ENCODE measurements at places on chromosomes 13 and 19.

GRCh38 chr19:36771261-36772231, 1.1 kb downstream of the ZNF850 start:
- peak; percentile 28 for DNase-seq

GRCh38 chr13:30052120-30052519, 201.7 kb upstream of the UBL3 start:
- DNase-seq = no peak

DNA sequence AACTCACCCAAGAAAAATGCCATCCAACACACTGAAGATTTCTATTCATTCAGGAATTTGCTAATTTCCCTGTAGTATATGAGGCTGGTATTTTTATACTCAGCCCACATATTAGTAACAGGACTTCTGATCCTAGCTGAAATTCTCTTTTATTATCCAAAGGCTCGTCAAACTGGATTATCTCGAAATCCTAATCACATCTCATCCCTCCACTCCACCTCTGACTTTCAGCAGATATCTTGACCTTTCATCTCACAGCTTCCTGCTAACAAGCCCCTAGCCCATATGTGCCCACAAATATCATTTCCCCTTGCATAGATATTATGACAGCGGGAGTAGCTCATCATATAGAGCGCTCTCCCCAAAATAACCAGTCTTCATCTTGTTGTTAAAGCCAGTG, 279.7 kb downstream of the FGF14 start:
- no peak for DNase-seq

DNA sequence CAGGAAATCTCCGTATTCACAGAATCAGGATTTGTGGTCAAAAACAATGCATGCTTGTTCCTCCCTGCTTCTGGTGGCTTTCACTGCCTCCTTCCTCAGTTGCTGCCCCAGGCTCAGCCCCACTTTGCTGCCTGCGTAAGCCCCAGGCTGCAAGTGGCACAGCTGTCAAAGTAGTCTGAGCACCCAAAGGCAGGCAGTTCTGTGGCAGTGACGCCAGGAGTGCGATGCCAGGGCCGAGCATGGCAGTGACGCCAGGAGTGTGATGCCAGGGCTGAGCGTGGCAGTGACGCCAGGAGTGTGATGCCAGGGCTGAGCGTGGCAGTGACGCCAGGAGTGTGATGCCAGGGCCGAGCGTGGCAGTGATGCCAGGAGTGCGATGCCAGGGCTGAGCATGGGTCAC, 77.3 kb upstream of the GPR183 start:
- DNase-seq = no peak

- no peak for DNase-seq
Measured at GRCh38 chr13:83214452-83214851, 667.8 kb downstream of the SLITRK1 start.

GRCh38 chr13:67148161-67148571, 82.0 kb downstream of the PCDH9 start:
- DNase-seq = no peak

GRCh38 chr13:90293793-90294361, 1053.6 kb upstream of the MIR17HG start:
- DNase-seq = no peak

DNA sequence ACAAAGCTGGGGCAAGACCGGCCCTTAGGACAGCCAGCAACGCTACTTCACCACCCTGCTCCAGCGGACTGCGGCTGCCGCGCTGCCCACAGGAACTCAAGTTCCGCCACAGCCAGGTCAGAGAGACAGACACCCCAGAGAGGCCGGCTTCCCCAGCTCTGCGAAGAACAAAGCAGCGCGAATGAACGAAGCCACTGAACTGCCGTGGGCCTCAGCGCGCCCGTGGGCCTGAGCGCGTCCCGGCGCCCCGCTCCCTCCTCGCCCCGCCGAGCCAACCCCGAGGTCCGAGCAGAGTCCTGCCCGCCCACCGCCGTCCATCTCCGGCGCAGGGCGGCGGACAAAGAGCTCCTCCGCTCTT, 158.4 kb downstream of the RNF17 start:
- DNase-seq = no peak

DNA sequence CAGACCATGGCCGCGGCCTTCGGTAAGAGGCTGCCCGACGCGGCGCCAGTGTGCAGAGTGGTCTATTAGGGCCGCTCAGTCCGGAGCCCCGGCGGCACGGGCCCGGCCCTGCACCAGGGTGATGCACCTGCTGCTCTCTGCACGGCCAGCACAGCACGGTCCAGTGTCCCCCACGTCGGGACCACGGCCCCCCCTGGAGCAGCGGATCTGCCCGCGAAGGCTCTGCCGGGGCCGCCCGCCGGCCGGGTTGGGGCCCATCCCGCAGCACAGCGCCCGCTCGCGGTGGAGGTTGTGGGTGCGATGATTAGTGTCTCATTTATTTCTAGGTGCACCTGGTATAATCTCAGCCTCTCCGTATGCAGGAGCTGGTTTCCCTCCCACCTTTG, 7.9 kb downstream of the PTBP1 start:
- no peak for DNase-seq

GRCh38 chr13:100240109-100240779, 151.4 kb downstream of the PCCA start:
- no peak for DNase-seq

- DNase-seq = no peak
Measured at GRCh38 chr13:48068952-48069351, 26.0 kb downstream of the MED4 start.

GRCh38 chr13:80069374-80069773, 271.6 kb downstream of the SPRY2 start:
- DNase-seq = no peak

DNA sequence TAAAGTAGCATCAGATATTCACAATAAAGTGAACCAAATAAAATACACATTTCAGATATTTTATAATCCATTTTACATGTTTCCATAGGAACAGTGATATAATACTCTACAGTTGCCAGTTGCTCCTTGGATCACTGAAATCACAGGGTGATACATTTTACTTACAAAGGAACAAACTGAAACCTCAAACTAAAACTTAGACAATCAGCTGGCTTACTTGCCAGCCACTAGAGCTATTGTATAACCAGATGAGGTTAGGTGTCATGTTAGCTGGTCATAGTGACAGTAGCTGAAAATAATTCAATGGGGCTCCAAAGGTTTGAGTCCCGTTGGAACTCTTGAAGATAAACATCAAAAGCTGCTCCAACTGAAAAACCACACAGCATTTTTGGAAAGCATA, 274.6 kb downstream of the ITGBL1 start:
- DNase-seq = no peak

DNA sequence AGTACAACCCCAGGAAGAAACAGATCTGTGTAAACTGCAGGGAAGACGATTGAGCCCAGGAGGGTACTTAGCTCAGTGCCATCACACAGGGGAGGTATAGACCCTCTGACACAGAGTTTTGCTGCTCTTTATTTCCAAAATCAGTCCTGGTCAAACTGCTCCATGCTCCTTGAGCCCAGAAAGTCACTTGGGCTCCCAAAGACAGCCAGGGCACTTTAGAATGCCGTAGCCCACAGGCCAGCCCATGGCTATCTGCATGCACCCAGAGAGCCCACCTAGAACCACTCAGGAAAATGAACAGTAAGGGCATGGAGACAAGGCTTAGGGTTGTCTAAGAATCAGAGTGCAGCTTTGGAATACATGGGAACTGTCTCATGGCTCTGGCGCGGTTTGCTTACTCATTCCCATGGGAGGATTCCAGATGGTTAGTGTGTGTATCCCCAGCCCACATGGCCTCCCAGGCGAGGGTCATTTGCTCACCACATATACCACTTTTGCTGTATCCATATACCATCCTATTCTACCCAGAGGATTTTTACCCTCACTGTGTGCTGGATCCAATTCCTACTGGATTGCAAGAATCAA, 14.7 kb upstream of the PDCD5 start:
- no peak for DNase-seq

DNA sequence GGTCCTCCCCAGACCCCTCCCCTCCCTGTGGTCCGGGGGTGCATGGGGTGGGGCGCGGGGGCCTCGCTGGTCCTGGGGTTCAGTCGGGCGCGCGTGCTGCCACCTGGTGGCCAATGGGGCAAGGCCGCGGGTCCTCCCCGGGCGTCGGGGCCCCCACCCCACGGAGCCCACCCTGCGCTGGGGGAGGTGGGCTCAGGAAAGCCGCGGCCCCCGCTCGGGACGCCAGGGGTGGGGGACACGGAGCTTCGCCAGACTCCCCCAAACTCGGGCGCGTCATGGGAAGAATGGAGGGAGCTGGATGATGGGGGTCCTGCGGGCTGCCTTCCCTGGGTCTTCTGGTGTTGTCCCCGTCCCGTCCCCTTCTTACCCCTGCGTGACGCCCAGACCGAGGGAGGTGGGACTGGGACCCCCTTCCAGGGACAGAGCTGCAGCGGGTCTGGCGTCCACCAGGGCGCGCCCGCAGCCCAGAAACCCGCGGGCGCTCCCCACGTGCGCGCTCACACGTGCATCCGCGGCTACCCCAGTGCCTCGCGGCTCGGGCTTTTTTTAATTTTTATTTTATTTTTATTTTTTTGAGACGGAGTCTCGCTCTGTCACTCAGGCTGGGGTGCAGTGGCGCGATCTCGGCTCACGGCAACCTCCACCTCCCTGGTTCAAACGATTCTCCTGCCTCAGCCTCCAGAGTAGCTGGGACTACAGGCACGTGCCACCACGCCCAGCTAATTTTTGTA, 19.8 kb upstream of the TCF3 start:
- DNase-seq = peak; percentile 74

DNA sequence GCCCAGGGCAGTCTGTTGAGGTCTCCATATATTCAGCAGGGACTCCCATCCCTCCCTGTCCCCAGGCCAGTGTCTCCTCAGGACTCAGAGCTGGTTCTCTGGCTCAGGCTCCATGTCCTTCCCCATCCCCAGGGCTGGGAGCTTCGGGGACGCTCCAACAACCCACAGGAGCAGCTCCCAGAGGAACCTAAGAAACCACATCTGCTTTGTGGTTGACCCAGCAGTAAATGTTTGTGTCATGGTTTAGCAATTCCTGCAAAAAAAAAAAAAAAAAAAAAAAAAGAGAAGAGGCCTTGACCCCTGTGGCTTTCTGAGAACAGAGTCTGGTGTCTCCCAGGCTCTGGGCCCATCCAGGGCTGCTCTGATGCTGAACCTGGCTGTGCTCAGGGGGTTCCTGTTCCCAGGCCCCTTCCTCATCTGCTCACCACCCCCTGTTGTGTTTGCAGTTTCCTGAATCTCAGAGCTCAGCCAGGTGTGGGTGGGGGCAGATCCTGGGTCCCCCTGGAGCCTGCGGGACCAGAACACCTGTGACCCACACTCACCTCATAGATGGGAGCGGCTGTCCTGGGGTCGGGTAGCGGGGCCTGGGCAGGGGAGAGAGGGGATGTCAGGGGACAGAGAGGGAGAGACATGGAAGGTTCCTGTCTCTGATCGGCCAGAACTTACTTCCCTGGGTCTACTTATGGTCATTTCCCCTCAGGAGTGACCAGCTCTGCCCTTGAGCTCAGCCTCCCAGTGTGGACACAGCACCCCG, 25.2 kb upstream of the CEACAM1 start:
- DNase-seq = no peak

- DNase-seq = no peak
Measured at GRCh38 chr13:111171629-111172028, 56.5 kb downstream of the ARHGEF7 start.

- no peak for DNase-seq
Measured at GRCh38 chr13:114067381-114067885, 65.0 kb downstream of the RASA3 start.

- no peak for DNase-seq
Measured at GRCh38 chr19:13669780-13670355, 94.5 kb upstream of the MRI1 start.

GRCh38 chr19:45475537-45476291, 7.9 kb downstream of the FOSB start:
- no peak for DNase-seq

DNA sequence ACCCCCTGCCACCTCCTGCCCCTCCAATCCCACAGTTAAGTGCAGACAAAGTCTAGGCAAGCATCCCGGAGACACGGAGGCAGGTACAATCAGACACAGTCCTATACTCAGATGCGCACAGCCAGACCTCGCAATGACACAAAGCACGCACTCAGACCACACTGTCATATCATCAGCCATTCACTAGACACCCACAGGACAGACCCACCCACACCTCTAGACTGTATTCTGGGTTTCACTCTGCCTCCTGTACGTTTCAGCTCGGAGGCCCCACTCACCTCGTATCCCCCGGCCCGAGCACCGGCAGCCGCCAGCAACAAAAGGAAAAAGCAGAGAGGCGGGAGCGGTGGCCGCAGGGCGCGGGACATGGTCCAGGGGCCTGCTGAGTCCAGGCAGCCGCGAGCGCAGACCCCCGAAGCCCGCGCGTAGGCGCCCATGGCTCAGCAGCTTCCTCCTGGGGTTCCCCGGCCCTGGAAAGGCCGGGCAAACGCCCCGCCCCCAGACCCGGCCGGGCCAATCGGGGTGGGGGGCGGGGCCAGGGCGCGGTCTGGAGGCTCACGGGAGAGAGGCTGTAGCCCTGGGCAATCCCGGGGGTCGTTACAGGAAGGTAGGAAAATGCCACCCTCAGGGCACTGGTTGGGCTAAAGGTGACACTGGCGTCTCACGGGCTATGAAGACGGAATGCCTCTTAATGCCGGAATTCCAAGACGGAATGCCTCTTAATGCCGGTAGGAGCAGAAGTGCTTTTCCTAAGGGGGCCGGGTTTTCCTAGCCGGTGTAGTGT, at the start of the genes MAN2B1 and WDR83:
Gene MAN2B1 (minus strand): TSS at position 478 of the 784 bp plus-strand sequence. CDS start 41 bp downstream, at position 437.
Gene WDR83 (plus strand): TSS at position 543 of the 784 bp plus-strand sequence. CDS start 2,984 bp downstream, outside the sequence.
- peak; percentile 76 for DNase-seq

DNA sequence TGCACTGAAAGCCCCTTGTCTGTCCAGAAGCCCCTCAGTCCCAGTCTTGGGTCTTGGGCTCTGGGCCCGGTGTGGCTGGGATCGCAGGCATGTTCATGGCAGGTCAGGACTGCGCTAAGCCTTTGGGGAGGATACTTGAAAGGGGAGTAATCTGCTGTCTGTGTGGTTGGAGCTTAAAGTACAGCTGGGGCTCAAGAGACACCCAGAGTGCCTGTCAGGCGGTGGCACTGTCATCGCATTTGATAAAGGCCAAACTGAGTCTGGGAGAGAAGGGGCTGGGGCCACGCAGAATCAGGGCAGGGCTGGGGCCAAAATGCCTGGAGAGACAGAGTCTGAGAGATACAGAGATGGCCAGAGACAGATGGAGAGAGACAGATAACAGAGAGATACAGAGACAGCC, 4.2 kb upstream of the CILP2 start:
- DNase-seq = no peak

- DNase-seq = no peak
Measured at GRCh38 chr13:52348071-52348470, 57.9 kb downstream of the THSD1 start.

DNA sequence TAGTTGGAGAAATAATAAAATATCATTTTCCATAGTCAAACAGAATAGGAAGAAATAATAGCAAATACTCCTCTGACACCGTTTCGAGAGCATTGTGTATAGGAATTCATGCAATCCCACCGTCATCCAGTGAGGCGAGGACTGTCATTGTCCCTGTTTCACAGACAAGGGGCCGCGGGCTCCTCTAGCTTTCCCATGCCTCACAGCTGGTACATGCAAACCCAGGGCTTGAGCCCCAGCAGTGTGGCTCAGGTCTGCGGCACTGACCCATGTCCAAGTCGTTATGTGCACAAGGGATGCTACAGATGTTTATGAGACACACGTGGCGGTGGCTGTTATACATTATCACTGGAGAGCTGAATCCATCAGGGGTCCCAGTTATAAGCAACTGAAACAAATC, 18.5 kb upstream of the ATP11A start:
- no peak for DNase-seq

GRCh38 chr13:66563076-66563475, 667.1 kb downstream of the PCDH9 start:
- no peak for DNase-seq

All from memory B cell (primary cell).